ENCODE measurements at places on chromosomes 6 and 20.
A peak's percentile ranks its signal among the peaks of the same experiment; 100 is the strongest.

GRCh38 chr6:111746983-111747382 is 126.3 kb downstream of the FYN start:
- no peak for DNase-seq

- DNase-seq: no peak
Measured at GRCh38 chr20:605237-605636, 4.9 kb downstream of the TCF15 start.

- DNase-seq: no peak
Measured at GRCh38 chr6:156437121-156437879, 339.9 kb upstream of the ARID1B start.

DNA sequence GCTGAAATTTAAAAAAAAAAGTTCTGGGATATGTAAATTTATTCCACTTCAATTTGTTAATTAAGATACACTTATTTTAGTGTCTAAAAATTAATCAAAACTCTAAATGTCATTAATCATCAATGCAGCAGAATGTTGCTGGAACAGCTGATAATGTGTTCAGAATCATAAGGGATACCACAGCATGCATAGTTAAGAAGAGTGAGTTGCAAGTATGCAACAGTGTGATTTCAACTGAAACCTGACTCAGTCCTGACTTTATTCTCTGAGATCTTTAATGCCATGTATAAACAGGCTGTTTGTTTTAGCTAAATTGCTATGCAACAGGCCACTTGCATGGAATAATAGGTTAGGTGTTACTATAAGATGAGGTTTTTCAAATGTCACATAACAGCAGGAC is 1.4 kb downstream of the GRIK2 start:
- DNase-seq: peak; percentile 32

GRCh38 chr6:104187616-104188015 is 672.1 kb downstream of the HACE1 start:
- no peak for DNase-seq
